DMS79 (cell line): ENCODE measurements at places on chromosomes 16 and 17.

DNA sequence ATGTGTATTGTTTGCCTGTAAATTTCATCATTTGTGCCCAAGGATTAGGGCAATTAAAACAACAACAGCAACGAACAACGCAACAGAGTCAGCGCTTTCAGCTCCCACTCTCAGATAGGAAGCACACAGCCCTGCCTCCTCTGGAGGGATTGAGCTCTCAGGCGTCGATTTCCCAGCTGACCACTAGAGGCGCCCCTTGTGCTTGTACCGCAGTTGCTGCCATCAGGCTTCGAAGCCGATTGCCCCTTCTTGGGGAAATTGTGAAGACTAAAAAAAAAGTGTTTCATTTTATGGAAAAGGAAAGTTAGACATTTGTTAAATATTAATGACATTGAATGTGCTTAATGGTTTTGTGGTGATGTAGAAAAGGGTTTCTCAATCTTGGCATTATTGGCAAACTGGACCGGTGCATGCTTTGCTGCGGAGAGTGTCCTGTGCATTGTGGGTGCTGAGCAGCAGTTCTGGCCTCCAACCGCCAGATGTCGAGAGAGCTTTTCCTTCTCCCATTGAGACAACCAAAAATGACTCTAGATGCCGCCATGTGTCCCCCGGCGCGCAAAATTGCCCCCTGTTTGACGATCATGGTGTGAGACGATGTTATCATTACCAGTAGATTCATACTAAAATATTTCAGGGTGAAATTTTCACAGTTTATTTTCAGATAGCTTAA, 650.4 kb upstream of the RBFOX1 start:
- DNase-seq: no peak

DNA sequence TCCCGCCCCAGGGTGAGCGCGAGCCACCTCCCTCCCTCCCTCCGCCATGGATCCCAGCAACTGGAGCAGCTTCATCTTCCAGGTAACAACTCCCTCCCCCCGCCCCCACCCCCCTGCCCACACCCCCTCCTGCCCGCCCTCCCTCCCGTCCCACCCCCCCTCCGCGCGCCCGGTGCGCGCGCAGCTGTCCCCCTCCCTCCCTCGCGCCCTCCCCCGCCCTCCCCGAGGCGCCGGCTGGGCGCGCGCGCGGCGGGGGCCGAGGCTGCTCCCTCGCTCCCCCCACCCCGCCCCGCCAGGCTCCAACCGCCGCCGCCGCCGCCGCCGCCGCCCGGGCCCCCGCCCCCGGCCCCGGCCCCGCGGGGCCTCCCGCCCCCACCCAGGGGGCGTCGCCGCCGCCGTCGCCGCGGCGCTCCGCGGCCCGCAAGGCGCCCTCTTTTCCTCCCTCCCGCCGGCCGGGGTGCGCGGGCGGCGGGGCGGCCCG, at the start of gene MAZ:
Gene MAZ (plus strand): TSS at position 431 of the 481 bp plus-strand sequence. CDS start 173 bp downstream, outside the sequence.
- DNase-seq: peak; percentile 95

GRCh38 chr17:78108726-78109488, 19.6 kb downstream of the TMC6 start:
- no peak for DNase-seq

GRCh38 chr16:68093816-68094613, 8.8 kb downstream of the NFATC3 start:
- no peak for DNase-seq

- no peak for DNase-seq
Observed at GRCh38 chr17:48615963-48616716, 1.0 kb upstream of the HOXB8 start.

DNA sequence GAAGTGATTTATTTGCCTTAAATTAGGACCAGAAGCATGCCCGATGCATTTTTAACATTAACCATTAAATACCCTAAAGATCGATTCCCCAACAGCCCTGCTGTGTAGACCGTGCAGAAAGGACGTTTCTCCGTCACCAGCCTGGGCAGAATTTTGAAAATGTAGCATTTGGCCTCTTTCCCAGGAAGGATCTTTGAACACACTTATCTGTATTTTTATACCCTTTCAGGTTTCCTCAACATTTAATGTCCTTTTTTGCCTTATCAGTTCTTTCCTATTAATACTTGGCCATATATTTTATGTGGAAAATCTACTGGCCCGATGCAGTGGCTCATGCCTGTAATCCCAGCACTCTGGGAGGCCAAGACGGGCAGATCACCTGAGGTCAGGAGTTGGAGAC, 54.6 kb upstream of the ZNF750 start:
- no peak for DNase-seq
